ENCODE measurements at places on chromosomes 7 and 10. TPM values are rescaled to one million over a fixed set of nuclear protein-coding genes. Genes with fewer than 3 reads are reported as not detected.

Gene PDE1C
- total RNA-seq, result 3.4 TPM

Gene ATG9B
- total RNA-seq, result 0.39 TPM

Gene MRPS33
- total RNA-seq, result 113 TPM

Gene SYPL1
- 88.0 TPM for total RNA-seq

Gene ADARB2
- not detected for total RNA-seq

Gene SAMD9
- 5.1 TPM for total RNA-seq

Gene TYW1
- total RNA-seq, result 15.0 TPM

Gene XRCC2
- 3.5 TPM for total RNA-seq

Gene CRYGN
- total RNA-seq, result not detected

Gene SPDYE8
- total RNA-seq, result not detected

Gene NEUROG3
- total RNA-seq, result not detected

Gene CHRM2
- not detected for total RNA-seq

Gene HABP2
- total RNA-seq, result 0.10 TPM

Gene ELOVL3
- 0.22 TPM for total RNA-seq

Gene SPDYE5
- not detected for total RNA-seq

Gene SFRP5
- total RNA-seq, result 2.3 TPM

Gene GFRA1
- 10.9 TPM for total RNA-seq

Gene EEF1AKMT2
- total RNA-seq, result 14.1 TPM

Gene FAM131B
- 0.49 TPM for total RNA-seq

Gene HOXA9
- 0.41 TPM for total RNA-seq

Gene PAPOLB
- total RNA-seq, result not detected

Gene PNLIPRP3
- total RNA-seq, result not detected

Gene AKR1C2
- total RNA-seq, result 3,571 TPM

Gene PIP
- total RNA-seq, result 0.36 TPM

Gene CLDN3
- total RNA-seq, result 3.5 TPM

Gene MALRD1
- not detected for total RNA-seq

Gene ADGRA1
- 0.40 TPM for total RNA-seq

Gene SPDYE9
- total RNA-seq, result not detected

Gene FAM237B
- total RNA-seq, result not detected

Gene ECHDC3
- 9.4 TPM for total RNA-seq

Gene PROSER2
- total RNA-seq, result 31.8 TPM

Gene CHN2
- total RNA-seq, result 0.35 TPM

Gene OR2A7
- total RNA-seq, result not detected

Gene CREB5
- 3.6 TPM for total RNA-seq

Gene COL17A1
- 2.8 TPM for total RNA-seq

Gene WDR86
- total RNA-seq, result 0.11 TPM

Gene H2BK1
- total RNA-seq, result not detected

Gene TEX36
- not detected for total RNA-seq

Gene SVOPL
- total RNA-seq, result not detected

Gene RPEL1
- total RNA-seq, result 0.07 TPM

Gene TRA2A
- 75.8 TPM for total RNA-seq

Gene SEMA4G
- 9.0 TPM for total RNA-seq

Gene CASTOR2
- total RNA-seq, result 3.9 TPM

Gene SPDYE2
- total RNA-seq, result not detected

Gene IL6
- 1.4 TPM for total RNA-seq

Gene ASB15
- not detected for total RNA-seq

Gene LLCFC1
- total RNA-seq, result not detected

Gene ARL5B
- total RNA-seq, result 6.5 TPM

Gene CARD11
- 1.5 TPM for total RNA-seq

Gene PCLO
- 0.82 TPM for total RNA-seq

Gene CALD1
- 135 TPM for total RNA-seq

Gene CTAGE4
- not detected for total RNA-seq

Gene CPA2
- not detected for total RNA-seq

Gene ZNF487
- total RNA-seq, result 7.0 TPM

Gene CTAGE8
- total RNA-seq, result not detected

Gene SLC26A5
- not detected for total RNA-seq

Measured in A549 treated with Mapracorat at 1 μM for 4 hours (cell line).